Ascending aorta (tissue), 2 donors: ENCODE measurements at places on chromosomes 13 and 19. TPM values are rescaled to one million over a fixed set of nuclear protein-coding genes. Genes with fewer than 3 reads are reported as not detected.

The ZNF527 gene
- 0.32 TPM for total RNA-seq

The NHLRC3 gene
- total RNA-seq = 7.1 TPM

The TICAM1 gene
- total RNA-seq = 20.3 TPM

The REEP6 gene
- 3.2 TPM for total RNA-seq

The FXYD7 gene
- not detected for total RNA-seq

The CD22 gene
- 0.75 TPM for total RNA-seq

DNA sequence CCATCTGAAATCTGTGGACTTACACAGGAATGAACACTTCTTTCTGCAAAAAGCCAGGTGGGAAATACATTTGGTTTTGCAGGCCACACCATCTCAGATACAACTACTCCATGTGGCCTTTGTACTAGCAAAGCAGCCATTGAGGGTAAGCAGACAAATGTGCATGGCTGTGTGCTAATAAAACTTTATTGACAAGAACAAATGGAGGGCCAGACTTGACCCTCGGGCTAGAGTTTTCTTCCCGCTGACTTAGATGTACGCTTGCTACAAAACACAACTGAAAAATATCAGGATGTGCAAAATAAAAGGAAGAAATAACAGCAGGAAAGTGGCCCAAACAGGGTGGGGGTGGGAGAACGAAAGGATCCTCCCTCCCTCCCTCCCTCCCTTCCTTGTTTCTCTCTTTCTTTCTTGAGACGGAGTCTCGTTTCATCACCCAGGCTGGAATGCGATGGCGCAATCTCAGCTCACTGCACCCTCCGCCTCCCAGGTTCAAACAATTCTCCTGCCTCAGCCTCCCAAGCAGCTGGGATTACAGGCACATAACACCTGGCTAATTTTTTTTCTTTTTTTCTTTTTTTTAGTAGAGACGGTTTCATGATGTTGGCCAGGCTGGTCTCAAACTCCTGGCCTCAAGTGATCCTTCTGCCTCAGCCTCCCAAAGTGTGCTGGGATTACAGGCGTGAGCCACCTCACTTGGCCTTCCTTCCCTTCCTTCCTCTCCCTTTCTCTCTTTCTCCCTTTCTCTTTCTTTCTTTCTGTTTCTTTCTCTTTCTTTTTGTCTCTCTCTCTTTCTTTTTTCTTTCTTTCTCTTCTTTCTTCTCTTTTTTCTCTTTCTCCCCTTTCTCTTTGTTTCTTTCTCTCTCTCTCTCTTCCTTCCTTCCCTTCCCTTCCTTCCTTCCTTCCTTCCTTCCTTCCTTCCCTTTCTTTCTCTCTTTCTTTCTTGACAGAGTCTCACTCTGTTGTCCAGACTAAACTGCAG is 29.3 kb downstream of the CCL25 start:
- H3K4me1 ChIP-seq = no peaks in the 10 kb centered on the region
- H3K4me3 ChIP-seq = no peak overlapping the region
- H3K36me3 ChIP-seq = no peaks in the 10 kb centered on the region
- H3K27me3 ChIP-seq = no peaks in the 10 kb centered on the region
- H3K27ac ChIP-seq = no peak overlapping the region

DNA sequence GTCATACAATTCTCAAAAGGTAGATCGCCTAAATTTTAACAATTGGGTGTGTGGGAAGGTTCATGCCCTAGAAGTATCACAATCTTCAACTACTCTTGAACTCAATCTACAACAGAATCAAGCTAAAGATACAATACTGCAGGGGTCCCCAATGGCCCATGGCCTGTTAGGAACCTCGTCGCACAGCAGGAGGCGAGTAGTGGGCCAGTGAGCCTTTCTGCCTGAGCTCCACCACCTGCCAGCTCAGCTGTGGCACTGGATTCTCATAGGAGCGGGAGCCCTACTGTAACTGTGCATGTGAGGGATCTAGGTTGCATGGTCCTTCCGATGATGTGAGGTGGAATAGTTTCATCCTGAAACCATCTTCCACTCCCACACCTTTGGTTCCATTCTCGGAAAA is 230.6 kb downstream of the KLF12 start:
- H3K36me3 ChIP-seq = no peaks in the 10 kb centered on the region
- no peaks in the 10 kb centered on the region for H3K27me3 ChIP-seq
- no peak overlapping the region for H3K4me3 ChIP-seq
- DNase-seq = no peak

GRCh38 chr19:35395382-35396199 is 24.7 kb downstream of the GPR42 start:
- no peak overlapping the region for H3K4me3 ChIP-seq
- no peaks in the 10 kb centered on the region for H3K4me1 ChIP-seq
- no peaks in the 10 kb centered on the region for H3K36me3 ChIP-seq
- no peak overlapping the region for H3K27ac ChIP-seq

DNA sequence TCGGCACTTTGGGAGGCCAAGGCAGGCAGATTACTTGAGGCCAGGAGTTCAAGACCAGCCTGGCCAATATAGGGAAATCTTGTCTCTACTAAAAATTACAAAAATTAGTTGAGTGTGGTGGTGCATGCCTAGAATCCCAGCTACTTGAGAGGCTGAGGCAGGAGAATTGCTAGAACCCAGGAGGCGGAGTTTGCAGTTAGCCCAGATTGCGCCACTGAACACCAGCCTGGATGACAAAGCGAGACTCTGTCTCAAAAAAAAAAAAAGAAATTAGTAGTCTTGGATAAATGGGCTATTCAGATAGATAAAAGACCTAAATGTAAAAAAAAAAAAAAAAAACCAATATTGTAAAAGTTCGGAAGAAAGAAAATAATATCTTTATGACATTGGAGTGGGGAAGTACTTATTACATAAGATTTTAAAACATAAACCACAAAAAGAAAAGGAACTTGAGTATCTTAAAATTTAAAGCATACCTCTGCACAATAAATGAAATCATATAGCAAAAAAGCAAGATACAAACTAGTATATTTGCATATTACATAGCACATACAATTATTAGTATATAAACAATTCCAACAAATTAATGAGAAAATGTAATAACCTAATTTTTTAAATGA is 26.7 kb upstream of the RNASEH2B start:
- H3K27ac ChIP-seq = no peak overlapping the region
- no peaks in the 10 kb centered on the region for H3K4me1 ChIP-seq
- H3K27me3 ChIP-seq = no peaks in the 10 kb centered on the region
- no peak for DNase-seq
